ENCODE measurements at places on chromosomes 7 and 10. TPM values are rescaled to one million over a fixed set of nuclear protein-coding genes. Genes with fewer than 3 reads are reported as not detected.

DNA sequence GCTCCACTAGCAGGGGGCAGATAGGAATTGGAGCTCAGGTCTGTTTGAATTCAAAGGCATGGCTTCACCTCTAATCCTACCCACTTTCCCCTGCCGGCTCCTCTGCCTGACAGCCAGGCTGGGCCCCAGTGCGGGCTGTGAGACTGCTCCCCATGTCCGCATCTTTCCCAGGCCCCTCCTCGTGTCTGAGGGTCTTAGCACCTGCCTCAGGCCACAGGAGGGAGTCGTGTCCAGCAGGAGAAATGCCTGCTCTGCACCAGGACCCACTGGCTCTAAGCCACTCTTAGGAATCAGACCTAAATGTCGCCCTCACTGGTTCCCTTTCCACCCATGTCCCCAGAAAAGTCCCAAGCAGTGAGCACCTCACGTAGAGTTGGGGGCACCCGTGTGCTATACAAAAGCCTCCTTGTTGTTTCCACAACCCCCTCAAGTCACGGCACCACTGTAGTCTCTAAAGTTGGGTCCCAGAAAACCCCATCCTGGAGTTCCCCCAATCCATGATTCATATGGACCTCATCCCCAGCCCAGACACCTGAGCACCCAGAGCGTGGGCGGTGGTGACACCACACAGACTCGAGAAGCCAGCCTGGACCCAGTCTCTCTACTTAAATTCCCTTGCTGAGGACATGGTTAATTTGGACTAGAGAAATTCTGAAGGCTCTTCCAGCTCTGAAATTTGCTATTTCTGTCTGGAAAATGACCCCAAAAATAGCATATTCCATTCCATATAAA, 466.4 kb upstream of the ZMIZ1 start:
- H3K4me1 ChIP-seq: no peaks in the 10 kb centered on the region
- no peak overlapping the region for H3K4me3 ChIP-seq
- DNase-seq: peak; percentile 22

DNA sequence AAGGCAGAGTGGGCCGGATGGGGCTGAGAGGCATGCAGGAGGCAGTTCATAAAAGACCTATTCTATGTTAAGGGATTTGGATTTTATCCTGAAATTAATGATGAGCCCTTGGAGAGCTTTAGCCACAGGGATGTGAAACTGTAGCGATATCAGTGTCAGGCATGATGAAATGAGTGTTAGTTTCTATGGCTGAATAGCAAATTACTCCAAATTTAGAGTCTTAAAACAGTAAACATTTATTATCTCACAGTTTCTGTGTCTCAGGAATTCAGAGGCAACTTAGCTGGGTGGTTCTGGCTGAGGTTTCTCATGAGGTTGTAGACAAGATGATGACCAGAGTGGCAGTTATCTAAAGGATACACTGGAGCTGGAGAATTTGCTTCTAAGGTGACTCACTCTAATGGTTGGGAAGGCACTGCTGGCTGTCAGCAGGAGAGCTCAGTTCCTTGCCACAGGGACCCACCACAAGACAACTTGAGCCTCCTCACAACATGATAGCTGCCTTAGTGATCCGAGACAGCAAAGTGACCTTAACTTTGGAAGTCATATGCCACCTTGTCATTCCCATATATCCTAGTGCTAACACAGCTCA, 36.7 kb upstream of the SFTPD start:
- H3K27me3 ChIP-seq: no peaks in the 10 kb centered on the region
- no peak overlapping the region for H3K27ac ChIP-seq
- H3K4me1 ChIP-seq: peaks cover 8% of the 10 kb centered on the region
- no peak for DNase-seq
- no peaks in the 10 kb centered on the region for H3K36me3 ChIP-seq

DNA sequence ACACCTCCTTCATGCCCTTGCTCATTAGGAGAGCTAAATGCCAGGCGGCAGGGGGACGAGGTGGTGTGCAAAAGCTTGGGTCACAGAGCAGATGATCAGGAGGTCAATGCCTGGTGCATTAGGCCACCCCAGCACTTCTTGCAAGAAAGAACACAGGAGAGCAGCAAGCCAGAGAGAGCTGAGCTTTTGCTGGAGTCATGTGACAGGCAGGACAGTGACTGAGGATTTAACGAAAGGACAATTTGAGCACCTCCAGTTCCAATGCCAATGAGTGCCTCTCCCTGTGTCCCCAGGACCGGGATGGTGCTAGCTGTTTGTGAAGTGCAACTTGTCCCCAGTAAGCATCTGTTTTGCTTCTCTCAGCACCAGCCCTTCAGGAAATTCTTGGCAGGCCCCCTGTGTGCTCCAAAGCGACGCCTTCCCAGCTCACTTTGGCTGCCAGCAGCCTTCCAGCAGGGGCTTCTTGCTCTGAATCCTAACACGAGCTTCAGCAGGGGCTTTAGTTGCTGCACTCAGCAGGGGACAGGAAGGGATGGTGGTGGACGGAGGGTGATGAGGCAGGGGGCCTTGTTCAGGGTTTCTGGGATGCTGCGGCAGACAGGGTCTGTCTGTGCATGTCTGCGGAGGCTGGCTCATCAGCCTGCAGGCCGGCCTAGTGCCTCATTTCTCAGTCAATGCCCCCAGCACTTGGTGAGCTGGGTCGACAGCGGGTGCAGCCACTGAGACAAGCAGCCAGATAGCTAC, 368.1 kb downstream of the RPS24 start:
- no peaks in the 10 kb centered on the region for H3K4me1 ChIP-seq
- no peak overlapping the region for H3K4me3 ChIP-seq
- DNase-seq: no peak

RASA4B gene
- total RNA-seq: 4.8 TPM

- H3K27ac ChIP-seq: no peak overlapping the region
- DNase-seq: no peak
- no peak overlapping the region for H3K4me3 ChIP-seq
- peaks cover 5% of the 10 kb centered on the region for H3K4me1 ChIP-seq
- H3K27me3 ChIP-seq: no peaks in the 10 kb centered on the region
- peaks cover 15% of the 10 kb centered on the region for H3K36me3 ChIP-seq
Measured at GRCh38 chr7:116779931-116780330, 82.5 kb upstream of the CAPZA2 start.

DNA sequence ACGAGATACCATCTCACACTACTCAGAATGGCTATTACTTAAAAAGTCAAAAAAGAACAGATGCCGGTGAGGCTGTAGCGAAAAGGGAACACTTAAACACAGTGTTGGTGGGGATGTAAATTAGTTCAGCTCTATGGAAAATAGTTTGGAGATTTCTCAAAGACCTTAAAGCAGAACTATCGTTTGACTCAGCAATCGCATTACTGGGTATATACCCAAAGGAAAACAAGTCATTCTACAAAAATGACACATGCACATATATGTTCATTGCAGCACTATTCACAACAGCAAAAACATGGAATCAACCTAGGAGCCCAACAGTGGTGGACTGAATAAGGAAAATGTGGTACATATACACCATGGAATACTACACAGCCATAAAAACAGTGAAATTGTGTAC, 56.9 kb downstream of the SAMD9 start:
- H3K27me3 ChIP-seq: no peaks in the 10 kb centered on the region
- H3K4me3 ChIP-seq: no peak overlapping the region
- no peak overlapping the region for H3K27ac ChIP-seq

- DNase-seq: no peak
- H3K27ac ChIP-seq: peak overlapping the region; percentile 87
- H3K27me3 ChIP-seq: no peaks in the 10 kb centered on the region
- H3K4me3 ChIP-seq: no peak overlapping the region
- peaks cover 14% of the 10 kb centered on the region for H3K4me1 ChIP-seq
Measured at GRCh38 chr7:5397736-5398135, 25.9 kb downstream of the TNRC18 start.

DNA sequence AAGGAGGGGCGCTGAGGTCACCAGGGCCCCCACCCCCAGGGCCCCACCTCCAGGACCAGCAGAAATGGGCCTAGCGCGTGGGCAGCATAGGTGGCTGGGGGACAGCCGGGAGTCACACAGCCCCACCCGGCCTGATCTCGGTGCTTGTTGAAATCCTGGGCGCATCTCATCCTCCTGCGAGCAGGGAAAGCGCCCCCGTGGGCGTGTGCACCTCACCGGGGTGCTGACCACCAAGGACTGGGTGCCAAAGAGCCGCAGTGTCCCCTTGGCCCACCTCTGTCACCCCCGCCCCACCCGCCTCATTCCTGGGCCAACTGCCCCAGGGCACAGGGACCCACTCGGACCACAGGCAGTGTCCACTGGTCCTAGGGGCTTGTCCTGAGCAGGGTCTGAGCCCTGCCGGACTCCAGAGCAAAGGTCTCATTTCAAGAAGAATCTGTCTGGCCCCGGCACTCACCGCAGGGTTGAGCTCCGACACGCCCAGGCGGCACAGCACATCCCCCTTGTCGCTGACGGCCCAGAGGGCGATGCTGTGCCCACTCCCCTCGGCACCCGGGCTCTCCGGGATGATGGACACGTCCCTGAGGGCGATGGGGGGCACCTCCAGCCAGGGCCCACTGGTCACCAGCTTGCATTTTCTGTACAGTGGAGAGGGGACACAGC, 11.4 kb downstream of the BHLHA15 start:
- H3K4me3 ChIP-seq: no peak overlapping the region
- no peak overlapping the region for H3K27ac ChIP-seq
- no peaks in the 10 kb centered on the region for H3K4me1 ChIP-seq
- peaks cover 2% of the 10 kb centered on the region for H3K36me3 ChIP-seq
- DNase-seq: no peak

DNA sequence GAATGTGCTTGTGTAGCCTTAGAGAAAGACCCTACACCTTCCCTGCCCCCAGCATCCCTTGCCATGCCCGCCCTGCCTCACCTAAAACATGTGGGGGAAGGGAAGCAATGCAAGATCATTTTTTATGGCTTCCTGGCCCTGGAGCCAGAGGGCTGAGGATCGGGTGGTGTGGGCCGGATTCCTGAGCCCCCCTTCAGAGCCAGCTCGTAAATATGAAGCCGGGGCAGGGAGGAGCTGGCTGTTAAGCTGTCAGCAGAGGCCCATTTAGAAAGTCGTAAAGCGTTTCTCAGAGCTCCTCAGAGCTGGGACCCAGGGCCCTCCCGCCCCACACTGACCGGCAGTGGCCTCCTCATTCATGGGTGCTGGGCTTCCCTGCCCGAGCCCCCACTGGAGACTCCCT, 23.9 kb downstream of the UNC5B start:
- no peaks in the 10 kb centered on the region for H3K27me3 ChIP-seq
- no peaks in the 10 kb centered on the region for H3K36me3 ChIP-seq
- H3K4me3 ChIP-seq: no peak overlapping the region
- no peaks in the 10 kb centered on the region for H3K4me1 ChIP-seq
- peak overlapping the region; percentile 23 for H3K27ac ChIP-seq
- DNase-seq: no peak

COBL gene
- 18.7 TPM for total RNA-seq

ASIC3 gene
- 0.05 TPM for total RNA-seq

SPDYE18 gene
- total RNA-seq: 0.09 TPM

NKX2-3 gene
- total RNA-seq: 0.09 TPM

DNA sequence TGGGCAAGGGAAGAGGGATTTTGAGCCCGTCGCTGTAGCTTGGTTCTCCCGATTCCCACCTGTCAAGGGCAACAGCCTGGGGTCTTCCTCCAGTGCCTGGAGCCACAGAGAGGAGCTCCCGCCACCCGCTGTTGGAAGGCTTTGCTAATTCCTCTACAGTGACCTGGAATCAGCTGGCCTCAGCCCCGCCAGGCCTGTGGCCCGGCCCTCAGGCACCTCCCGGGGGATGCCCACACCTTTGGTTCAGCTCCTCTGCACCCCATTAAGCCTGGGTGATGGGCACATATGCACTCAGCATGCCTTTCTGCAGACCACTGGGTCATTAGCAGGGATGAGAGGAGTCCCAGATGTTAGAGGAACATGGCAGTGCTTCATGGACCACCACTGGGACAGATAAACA, 121.4 kb upstream of the MKI67 start:
- H3K4me3 ChIP-seq: no peak overlapping the region
- no peak overlapping the region for H3K27ac ChIP-seq
- no peaks in the 10 kb centered on the region for H3K36me3 ChIP-seq
- H3K4me1 ChIP-seq: no peaks in the 10 kb centered on the region
- no peaks in the 10 kb centered on the region for H3K27me3 ChIP-seq
- no peak for DNase-seq

- no peaks in the 10 kb centered on the region for H3K36me3 ChIP-seq
- peak overlapping the region; percentile 80 for H3K4me3 ChIP-seq
- peaks cover 21% of the 10 kb centered on the region for H3K4me1 ChIP-seq
- no peak for DNase-seq
Measured at GRCh38 chr7:129187681-129188371, 607 bp upstream of the SMO start.

GALNT17 gene
- total RNA-seq: 0.42 TPM

All from liver (tissue), 10 donors.